ENCODE measurements at places on chromosomes 2 and 18.
A peak's percentile ranks its signal among the peaks of the same experiment; 100 is the strongest.

DNA sequence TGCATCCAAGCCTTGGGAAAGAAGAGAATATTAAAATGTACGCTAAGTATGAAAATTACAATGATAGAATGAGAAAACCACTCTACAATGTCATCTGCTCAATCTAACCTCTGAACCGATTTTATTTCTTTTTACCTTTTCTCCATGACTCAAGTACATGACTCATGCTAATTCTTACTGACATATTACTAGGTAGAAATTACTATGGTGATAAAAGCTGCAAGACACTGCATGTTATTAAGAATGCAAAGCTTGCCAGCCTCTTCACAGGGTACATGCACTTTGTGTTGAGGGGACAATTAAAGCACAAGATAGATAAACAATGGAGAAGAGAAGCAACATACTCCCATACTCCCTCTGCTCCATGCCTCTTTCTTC lies 20.7 kb downstream of the SFT2D3 start:
- peak; percentile 43 for ATAC-seq

- ATAC-seq = peak; percentile 22
Measured at GRCh38 chr18:63290821-63291200, 28.8 kb downstream of the BCL2 start.

GRCh38 chr2:214196260-214196659 lies 214.6 kb upstream of the VWC2L start:
- no peak for ATAC-seq

DNA sequence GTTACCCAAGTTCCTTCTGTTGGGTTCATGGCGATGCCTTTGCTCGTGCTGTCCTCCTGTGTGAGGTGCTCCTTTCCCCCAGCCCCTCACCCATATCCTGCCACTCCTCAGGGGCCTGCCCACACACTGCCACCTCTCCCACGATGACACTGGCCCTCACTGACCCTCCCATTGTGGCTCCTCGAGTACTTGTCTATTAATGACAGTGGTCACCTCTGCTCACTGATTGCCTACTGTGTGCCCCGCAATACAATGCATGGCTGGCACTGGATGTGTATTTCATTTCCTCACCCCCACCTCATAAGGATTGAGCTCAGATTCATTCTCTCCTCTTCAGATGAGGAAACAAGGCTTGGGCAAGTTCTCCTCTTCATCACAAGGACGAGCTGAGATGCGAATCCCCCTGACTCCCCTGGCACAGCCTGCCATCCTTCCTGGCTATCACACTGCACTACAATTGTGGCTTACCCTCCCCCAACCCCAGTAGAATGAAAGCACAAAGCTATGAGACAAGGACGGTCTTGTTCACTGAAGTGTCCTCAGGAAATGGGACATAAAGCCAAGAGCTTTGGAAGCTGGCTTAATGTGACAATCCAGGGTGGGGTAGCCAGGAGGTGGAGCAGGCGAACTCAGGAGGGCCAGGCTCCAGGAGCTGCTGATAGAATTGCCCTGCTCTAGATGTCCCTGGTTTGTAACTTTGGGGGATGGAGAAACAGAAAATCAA lies 93.9 kb upstream of the RAB12 start:
- no peak for ATAC-seq

DNA sequence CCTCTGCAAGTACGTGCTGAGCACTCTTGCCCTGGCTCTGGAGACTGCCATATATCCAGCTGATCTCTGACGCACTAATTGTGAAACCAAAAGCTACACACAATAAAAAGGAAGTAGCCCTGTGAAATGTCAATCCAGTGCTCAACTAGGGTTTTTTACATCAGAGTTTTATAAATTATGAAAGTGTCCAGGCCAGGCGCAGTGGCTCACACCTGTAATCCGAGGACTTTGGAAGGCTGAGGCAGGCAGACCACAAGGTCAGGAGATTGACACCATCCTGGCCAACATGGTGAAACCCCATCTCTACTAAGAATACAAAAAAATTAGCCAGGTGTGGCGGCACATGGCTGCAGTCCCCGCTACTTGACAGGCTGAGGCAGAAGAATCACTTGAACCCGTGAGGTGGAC lies 24.5 kb upstream of the PEX13 start:
- peak; percentile 98 for ATAC-seq

GRCh38 chr18:11953113-11953512 lies 28.2 kb upstream of the IMPA2 start:
- peak; percentile 13 for ATAC-seq

- peak; percentile 89 for ATAC-seq
Measured at GRCh38 chr2:190763901-190764514, 115.1 kb downstream of the NAB1 start.

DNA sequence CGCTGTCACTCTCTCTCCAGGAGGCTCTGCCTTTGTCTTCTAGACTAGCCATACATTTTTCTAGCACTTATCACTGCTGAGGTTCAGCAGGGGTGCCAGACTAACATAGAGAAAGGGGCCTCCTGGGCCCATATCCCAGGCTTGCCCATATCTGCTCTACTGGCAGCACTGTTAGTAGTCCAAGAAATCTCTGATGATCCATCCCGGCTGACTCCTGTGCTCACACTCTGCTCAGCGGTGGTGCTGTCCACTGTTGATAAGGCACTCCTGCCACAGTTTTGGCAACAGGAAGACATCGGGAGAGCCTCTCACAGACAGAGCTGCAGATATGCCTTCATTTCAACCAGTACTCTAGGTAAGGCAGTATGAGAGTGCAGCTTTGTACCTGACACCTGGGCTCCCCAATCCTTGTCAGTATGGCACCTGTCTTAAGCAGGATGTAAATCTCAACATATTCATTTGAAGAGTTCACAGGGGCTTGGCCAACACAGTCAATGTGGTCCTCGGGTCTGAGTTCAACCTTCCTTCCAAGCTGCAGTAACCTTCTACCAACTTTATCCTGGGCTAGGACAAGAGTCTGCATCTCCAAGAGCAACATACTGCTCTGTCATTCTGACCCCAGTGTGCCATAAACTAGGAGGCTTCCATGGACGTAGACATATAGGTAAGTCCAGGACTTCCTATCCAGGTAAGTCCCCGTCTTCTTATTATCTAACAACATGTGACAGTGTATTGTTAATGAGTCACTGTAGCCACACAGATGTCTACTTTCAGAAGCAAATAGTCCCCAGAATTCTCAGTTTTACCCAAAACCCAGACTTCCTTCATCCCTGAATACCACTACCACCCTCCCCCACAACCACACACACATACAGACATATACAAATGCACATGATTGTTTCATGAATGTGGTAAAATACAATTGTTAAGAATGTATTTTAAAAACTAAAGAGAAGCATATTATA lies 16.2 kb downstream of the KLF7 start:
- peak; percentile 75 for ATAC-seq

GRCh38 chr2:133452583-133452982 lies 115.7 kb downstream of the NCKAP5 start:
- ATAC-seq = no peak

GRCh38 chr2:240463274-240463865 lies 27.9 kb downstream of the GPC1 start:
- ATAC-seq = no peak

GRCh38 chr2:133360882-133361281 lies 207.4 kb downstream of the NCKAP5 start:
- ATAC-seq = no peak

DNA sequence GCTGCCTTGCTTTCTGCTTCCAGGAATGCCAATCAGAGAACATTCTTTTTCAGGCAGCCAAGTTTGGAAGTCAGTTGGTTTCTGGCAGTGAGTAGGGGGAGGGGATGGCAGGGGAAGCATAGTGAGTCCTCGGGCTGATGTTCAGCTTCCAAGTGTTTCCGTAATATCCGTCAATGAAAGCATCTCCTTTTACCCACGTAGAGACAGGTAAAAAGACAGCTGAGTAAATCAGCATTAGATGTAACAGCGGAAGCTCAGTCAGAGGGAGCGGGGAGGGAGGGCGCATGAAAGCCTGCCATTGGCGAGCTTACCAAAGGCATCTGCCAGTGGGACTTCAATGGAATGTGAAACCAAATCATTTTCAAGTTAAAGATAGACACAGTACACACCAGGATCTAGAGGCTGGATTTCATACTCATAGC lies 117.1 kb upstream of the DTNA start:
- no peak for ATAC-seq

DNA sequence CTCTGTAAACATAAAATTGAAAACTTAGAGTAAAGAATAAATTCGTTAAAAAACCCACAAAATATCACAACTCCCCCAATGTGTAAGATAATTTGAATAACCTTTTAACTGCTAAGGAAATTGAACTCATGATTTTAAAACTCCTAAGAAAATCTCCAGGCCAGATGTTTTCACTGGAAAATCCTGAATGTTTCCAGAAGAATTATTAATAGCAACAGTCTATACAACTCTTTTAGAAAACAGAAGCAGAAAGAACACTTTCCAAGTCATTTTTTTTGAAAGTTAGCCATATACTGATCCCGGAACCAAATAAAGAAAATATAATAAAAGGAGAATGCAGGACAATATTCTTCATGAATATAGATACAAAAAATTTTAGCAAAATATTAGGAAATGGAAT lies 165.6 kb downstream of the ACOXL start:
- ATAC-seq = no peak

DNA sequence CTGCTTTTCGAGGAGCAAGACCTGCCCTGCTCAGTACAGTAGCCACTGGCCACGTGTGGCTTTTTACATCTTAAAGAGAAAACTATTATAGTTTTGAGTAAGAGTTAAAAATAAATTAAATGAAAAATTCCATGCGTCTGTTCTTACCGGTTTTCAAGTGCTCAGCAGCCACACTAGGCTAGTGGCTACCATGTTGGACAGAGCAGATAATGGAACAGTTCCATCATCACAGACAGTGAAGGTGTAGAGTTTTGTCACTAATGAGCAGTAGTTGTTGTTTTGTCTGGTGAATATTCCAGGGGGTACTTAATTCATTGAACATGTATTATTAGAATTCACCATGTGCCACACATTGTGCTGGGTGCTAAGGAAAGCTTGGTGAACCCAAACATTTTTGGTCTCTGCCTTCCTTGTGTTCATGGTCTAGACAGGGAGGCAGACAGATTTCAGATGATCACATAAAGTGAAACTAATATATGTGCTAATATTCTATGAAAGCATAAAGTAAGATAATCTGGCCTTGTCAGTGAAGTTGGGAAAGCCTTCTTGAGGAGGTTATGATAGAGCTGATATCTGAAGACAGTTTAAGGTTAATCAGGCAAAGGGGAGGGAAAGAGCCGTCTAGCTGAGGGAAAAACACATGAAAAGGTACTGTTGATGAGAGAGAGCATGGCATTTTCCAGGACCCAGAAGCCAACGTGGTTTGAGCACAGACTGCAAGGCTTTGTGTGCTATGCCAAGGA lies 1.4 kb downstream of the ALMS1 start:
- no peak for ATAC-seq

- ATAC-seq = no peak
Measured at GRCh38 chr2:58688813-58689212, 447.7 kb upstream of the FANCL start.

- ATAC-seq = no peak
Measured at GRCh38 chr2:19850056-19851050, 51.4 kb downstream of the TTC32 start.

DNA sequence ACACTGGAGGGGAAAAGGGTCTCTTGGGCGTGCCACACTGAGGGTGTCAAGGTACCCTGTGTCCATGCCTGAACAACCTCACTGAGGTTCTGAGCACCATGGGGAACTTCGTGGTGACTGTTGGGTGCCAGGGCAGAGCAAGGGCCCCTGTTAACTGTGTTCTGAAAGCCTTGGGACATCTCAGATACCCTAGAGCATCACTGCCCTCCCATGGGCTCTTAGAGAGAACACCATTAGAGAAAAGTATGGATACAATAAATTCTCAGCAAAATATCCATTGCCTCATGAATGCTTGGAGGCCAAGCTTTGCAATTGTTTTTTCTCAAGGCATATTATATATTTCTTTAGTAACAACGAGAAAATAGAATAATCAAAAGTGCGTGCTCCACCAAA lies 488.5 kb upstream of the NRP2 start:
- ATAC-seq = no peak

- ATAC-seq = no peak
Measured at GRCh38 chr2:179701524-179702110, 159.8 kb downstream of the ZNF385B start.

DNA sequence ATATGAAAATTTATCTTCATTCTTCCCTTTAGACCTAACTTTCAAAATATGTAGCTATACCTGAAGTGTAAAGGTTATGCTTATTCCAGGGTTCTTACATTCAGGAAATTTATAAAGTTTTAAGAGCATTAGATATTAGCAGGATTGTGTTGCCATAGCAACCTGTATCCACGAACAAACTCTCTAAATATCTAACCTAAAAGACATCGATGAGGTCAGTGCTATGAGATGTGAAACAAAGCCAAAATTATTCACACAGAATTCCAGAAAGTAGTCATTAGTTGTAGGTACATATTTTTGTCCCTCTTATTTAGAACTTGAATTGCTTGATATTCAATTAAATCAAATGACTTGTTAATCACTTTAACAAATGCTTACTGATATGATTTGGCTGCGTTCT lies 705.3 kb downstream of the SOCS6 start:
- no peak for ATAC-seq

GRCh38 chr18:47397671-47398319 lies 146.3 kb upstream of the SKOR2 start:
- ATAC-seq = no peak

GRCh38 chr2:221810245-221810644 lies 238.1 kb upstream of the EPHA4 start:
- no peak for ATAC-seq

DNA sequence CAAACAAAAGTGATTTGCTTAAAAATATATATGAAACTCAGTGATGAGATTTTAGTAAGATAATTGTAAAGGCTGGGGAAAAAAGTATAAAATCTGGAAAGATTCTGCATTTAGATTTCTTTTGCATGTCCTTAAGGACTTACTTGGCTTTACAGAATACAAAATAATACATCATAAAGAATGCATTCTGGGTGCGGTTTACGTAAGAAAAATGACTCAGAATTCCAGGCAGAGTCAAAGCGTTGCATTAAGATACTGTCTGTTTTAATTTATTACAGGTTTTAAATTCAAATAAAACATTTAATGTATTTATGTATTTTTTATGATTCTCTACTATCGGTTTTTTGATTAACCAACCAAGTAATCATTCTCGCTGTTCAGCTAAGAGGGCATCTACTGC lies 178.0 kb downstream of the SH3BP4 start:
- no peak for ATAC-seq

DNA sequence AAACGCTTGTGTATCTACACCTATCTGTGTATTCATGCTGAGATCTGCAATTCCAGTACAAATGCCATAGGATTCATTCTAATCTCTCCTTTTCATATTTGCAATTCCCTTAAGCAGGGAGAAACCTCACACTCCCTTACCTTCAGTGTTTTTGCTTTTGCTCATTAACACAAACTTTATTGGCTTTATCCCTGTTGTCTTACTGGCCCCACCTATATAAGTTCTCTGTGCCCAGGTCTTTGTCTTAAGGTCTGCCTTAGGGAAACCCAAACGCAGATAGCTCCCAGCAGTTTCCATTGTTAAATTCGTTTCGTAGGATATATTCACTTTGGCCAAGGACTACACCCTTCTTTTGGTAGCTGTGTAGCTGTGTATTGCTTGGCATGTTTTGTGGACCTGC lies 4.0 kb upstream of the SNORC start:
- ATAC-seq = no peak

DNA sequence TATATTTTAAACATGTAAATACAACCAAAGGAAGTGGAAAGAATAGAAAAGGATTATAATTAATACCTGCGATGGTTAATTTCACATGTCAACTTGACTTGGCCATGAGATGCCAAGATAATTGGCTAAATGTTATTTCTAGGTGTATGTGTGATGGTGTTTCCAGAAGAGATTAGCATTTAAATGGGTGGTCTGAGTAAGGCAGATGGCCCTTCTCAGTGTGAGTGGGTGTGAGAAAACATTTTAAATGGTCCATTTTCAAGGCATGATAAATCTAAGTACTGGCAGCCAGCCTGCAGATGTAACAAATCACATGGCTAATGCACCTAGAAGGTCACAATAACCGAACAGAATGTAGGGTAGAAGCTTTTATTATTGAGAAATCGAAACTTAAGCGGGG lies 99.6 kb upstream of the CDH7 start:
- no peak for ATAC-seq

Data from activated CD4-positive, CD25-positive, alpha-beta regulatory T cell treated with anti-CD3 and anti-CD28 coated beads, Interleukin-2, amount 50 U/mL, for 24 hours (primary cell).